ENCODE measurements at places on chromosomes 16 and 17.

GRCh38 chr17:37643869-37644268, 623 bp upstream of the DDX52 start:
- DNase-seq = no peak

GRCh38 chr17:29570521-29570920, 2.0 kb downstream of the TP53I13 start:
- DNase-seq = no peak

- DNase-seq = no peak
These were observed 27.2 kb upstream of the C16orf95 start for GRCh38 chr16:87344165-87344930.

DNA sequence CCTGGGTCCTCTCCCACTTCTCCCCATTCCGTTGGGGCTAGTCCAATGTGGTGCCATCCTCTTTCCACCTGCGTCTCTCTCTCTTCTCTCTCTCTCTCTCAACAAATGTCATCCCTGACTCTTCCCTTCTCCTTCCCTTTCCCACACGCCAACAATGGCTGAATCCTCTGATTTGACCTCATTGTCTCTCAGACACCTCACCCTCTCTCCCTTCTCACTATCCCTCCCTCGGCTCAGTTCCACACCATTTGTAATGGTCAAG, 628 bp upstream of the ZNF18 start:
- no peak for DNase-seq

DNA sequence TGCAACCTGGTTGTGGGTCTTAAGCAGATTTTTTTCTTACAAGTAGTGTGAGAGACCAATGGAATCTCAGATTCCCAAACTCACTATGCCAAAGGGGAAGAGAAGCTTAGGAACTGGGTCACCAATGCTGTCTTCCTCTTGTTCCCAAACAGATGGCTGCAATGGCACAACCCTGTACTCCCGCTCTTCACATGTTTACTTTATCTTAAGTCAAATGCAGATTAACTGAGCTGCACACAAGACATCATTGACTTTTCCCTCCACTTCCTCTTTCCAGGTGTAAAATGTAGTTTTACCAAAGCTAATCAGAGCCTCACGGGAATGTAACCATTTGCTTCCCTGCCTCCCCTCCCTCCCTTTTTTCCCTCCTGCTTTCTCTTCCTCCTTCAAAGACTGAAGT, 14.4 kb upstream of the CD300E start:
- no peak for DNase-seq

DNA sequence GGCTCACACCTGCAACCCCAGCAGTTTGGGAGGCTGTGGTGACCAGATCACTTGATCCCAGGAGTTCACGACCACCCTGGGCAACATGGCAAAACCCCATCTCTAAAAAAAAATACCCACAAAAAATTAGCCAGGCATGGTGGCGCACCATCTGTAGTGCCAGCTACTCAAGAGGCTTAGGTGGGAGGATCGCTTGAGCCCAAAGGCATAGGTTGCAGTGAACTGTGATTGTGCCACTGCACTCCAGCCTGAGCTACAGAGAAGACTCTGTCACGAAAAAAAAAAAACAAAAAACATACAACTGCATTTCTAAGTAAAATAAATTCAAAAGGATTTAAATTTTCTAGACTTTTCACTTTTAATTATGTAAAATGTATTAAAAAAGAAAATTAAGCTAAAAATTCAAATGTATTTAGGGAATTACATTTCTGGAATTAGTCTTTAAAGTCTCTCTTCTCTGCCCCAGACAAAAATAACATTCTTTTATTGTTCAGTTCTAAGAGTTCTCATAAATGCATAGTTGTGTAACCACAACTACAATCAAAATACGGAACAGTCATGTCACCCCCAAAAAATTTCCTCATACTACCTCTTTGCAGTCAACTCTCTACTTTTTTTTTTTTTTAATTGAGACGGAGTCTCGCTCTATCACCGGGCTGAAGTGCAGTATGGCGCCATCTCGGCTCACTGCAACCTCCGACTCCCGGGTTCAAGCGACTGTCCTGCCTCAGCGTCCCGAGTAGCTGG, 14.1 kb downstream of the FAM222B start:
- no peak for DNase-seq
